ENCODE measurements at places on chromosomes 13 and 19. TPM values are rescaled to one million over a fixed set of nuclear protein-coding genes. Genes with fewer than 3 reads are reported as not detected.

RFXAP gene
- 6.9 TPM for total RNA-seq

ATP1A3 gene
- total RNA-seq: not detected

DNA sequence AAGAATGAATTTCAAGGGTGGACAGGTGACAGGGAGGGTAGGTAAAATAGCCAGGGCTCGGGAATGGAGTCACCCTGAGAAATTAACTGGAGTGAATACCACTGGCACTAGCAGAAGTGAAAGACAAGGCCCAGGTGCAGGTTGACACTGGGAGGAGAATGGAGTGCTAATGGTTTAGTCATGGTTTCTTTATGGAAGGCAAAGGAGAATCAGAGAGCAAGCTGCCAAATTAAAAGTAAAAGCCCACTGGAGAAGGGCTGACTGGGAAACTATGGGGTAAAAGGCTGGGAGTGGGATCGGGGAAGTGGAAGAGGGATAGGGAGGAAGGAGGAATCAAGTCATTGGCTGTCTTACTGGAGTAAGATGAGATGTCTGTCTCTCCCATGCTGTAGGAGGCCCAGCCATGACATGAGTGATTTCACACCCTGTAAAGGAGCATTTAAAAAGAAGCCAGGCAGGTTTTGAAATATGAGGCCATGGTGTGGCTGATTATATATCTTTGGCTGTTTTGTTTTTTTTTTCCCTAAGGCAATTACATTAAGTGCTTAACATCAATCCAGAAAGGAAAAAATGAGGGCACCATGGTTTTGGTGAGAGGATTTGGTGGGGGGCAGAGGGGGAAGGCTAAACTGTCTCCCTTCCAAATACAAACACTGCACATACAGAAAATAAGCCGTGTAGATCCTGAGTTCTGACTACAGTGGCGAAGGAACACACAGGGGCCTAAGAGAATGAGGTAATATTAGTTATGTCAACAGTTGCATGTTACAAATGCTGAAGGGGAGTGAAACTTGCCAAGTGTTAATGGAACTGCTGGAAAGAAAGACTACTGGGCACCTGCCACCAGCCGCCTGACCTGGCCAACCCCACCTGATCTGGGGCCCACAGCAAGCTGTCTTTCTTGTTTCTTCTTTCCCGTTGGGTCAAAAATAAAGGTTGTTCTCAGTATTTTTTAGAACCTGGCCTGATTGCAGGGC lies 183.5 kb upstream of the TSC22D1 start:
- no peak for DNase-seq

DNA sequence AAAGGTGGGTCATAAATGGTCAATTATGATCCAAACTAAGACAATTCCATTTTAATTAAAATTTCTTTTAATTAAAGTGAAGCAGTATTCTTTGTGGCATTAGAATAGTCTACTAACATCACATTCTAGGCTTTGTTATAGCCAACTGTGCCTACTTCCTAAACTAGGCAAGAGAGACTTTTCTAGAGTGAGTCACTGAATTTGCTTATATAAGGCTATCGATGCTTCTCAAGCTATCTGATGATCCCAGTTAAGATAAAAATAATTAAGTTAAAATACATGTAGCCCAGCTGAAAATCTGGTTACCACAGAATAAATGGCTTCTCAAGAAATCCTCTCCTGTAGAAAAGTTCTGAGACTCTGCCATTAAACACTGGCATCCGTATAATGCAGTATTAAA lies 12.5 kb downstream of the ANKRD10 start:
- no peak for DNase-seq

- no peak for DNase-seq
Observed at GRCh38 chr13:104691767-104692467, 1625.7 kb upstream of the SLC10A2 start.

DNA sequence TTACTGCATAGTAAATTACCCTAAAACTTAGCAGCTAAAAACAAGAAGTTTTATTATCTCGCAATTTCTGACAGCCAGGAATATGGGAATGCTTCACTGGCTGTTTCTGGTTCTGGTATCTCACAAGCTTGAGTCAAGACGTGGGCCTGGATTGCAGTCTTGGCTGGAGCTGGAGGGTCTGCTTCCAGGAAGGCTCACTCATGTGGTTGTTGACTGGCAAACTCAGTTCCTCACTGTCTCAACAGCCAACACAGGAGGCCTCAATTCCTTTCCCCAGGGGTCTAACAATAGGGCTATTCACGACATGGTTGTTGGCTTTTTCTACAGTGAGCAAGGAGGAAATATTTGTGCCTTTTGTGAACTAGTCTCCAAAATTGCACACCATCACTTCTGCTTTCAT lies 146.3 kb downstream of the GPC5 start:
- no peak for DNase-seq

DNA sequence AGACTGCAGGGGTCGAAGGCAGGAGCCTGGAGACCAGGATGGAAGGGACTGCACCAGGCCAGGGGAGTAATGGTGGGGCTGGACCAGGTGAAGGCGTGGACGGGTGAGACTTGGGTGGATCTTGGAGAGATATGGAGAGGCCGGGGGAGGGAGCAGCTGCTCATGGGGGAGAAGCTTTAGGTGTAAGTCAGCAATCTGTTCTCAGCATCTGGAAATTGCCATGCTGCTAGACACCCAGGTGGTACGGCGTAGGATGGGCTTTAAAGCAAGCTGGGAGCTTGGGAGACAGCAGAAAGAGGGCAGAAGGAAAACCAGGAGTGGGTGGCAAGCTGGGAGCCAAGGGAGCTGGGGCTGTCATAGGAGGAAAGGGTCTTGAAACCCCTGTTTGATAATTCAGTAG lies 3.0 kb downstream of the CERS4 start:
- no peak for DNase-seq

GRCh38 chr13:87259479-87260083 lies 411.6 kb upstream of the SLITRK5 start:
- no peak for DNase-seq

- DNase-seq: no peak
Observed at GRCh38 chr13:112959206-112959605, 9.8 kb upstream of the MCF2L start.

- DNase-seq: no peak
Observed at GRCh38 chr13:45834411-45834994, 17.1 kb downstream of the SIAH3 start.

- no peak for DNase-seq
Observed at GRCh38 chr13:99374994-99375737, 68.0 kb upstream of the GPR183 start.

DNA sequence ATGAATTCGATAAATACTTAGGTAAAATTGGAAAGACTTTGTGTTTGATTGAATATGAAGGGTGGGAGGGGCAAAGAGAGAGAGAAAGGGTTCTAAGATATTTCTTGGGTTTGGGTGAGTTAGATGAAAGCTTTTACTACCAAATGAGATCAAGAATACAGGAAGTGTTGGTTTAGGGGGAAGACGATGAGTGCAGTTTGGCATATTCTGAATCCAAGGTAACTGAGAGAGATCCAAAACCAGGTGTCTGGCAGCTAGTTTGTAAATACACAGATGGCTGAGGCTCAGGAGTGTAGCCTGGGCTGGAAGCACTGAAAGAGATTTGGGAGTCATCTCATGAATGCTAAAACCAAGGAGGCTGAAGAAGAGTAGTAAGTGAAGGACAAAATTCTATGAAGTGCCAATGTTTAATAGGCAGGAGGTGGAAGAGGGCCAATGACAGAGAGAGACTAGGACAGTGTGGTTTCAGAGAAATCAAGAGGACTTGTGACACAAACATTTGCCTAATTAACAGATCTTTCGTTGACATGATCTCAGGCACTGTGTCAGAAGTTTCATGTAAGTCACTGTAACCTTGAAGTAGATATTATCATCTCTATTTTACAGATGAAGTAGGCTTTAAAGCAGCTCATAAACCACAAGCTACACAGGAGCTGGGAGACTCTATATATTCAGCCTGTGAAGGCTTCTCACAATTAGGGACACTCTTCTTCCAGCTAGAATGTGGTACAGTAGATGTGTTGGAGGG lies 70.2 kb upstream of the ZDHHC20 start:
- no peak for DNase-seq
